ENCODE measurements at places on chromosomes 11 and 22. TPM values are rescaled to one million over a fixed set of nuclear protein-coding genes. Genes with fewer than 3 reads are reported as not detected.

RELA gene
- 115 TPM for total RNA-seq

TMEM121B gene
- 0.98 TPM for total RNA-seq

GRCh38 chr11:10679644-10680043, 13.9 kb downstream of the IRAG1 start:
- peaks cover 14% of the 10 kb centered on the region for H3K4me1 ChIP-seq
- H3K27me3 ChIP-seq, result peaks cover 13% of the 10 kb centered on the region
- no peaks in the 10 kb centered on the region for H3K36me3 ChIP-seq
- no peak overlapping the region for H3K4me3 ChIP-seq
- no peak overlapping the region for H3K27ac ChIP-seq

DNA sequence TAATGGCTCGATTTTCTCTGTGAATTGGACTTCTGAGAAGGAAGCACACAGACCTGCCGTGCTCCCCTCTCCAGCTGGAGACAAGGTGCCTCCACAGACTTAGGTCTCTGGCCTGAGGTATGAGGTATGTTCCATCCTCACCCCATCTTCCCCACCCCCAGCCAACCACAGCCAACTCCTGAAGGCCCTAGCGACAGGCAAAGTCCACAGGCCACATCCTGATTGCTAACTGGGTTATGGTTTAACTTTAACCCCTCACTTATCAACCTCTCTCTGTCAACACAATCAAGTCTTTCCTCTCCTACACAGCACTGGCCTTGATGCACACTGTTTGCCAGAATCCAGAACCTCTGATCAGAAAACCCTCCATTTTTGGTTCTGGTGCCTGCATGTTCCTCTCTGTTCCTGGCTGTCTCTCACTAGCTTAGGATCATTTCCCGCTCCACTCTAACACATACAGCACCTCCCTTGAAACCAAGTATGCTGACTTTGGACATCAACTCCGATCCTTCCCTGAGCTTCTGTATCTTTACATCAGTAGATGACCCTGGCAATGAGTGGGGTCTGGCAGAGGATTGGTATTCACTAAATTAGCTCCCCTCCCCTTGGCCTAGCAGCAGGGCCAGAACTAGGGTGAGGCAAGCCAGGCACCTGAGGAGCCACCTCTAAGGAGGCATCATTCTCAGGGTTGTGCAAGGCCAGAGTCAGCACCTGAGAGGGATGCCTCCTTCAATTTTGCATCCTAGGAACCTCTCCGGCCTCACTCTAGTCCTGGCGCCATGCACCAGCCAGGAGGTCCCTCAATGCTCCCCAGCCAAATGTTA, 22.0 kb downstream of the JAML start:
- H3K4me3 ChIP-seq, result no peak overlapping the region
- peaks cover 57% of the 10 kb centered on the region for H3K4me1 ChIP-seq
- no peak for DNase-seq
- H3K36me3 ChIP-seq, result peaks cover 81% of the 10 kb centered on the region
- no peaks in the 10 kb centered on the region for H3K27me3 ChIP-seq

GRCh38 chr22:44648085-44648820, 53.8 kb upstream of the PRR5 start:
- peak; percentile 69 for DNase-seq
- H3K36me3 ChIP-seq, result no peaks in the 10 kb centered on the region
- H3K27ac ChIP-seq, result no peak overlapping the region
- no peaks in the 10 kb centered on the region for H3K27me3 ChIP-seq
- H3K4me3 ChIP-seq, result no peak overlapping the region
- H3K4me1 ChIP-seq, result peaks cover 8% of the 10 kb centered on the region
